Amniotic epithelial cell (primary cell): ENCODE measurements at places on chromosomes 5 and 9.
A peak's percentile ranks its signal among the peaks of the same experiment; 100 is the strongest.

DNA sequence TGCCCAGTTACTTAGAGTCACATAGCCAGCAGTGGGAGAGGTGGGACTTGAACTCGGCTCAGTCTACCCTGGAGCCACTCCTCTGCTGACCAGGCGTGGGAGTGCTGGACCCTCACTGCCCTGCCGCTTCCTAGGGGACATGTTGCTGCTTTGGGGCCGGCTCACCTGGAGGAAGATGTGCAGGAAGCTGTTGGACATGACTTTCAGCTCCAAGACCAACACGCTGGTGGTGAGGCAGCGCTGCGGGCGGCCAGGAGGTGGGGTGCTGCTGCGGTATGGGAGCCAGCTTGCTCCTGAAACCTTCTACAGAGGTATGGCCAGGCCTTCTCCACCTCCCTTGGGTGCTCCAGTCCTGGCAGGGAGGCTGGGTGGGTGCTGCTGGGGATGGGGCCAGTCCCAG is 3.4 kb upstream of the CACFD1 start:
- no peak for DNase-seq

DNA sequence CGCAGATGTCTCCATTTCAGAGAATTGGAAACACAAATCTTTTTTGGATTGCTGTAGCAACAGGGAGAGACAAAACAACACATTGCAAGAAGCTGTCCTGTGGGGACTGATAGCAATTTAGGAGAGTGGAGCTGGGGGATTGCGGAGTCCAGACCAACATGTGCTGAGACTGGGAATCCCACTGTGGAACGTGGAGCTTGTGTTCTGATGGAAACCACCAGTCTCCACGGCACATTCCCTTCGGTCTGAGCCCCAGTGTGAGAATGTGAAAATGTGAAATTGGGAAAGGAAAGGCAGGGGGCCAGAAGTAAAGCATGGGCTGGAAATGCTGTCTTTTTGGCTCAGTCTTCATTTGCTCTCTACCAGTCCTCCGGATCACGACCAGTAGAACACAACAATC is 348.8 kb upstream of the TNC start:
- no peak for DNase-seq

DNA sequence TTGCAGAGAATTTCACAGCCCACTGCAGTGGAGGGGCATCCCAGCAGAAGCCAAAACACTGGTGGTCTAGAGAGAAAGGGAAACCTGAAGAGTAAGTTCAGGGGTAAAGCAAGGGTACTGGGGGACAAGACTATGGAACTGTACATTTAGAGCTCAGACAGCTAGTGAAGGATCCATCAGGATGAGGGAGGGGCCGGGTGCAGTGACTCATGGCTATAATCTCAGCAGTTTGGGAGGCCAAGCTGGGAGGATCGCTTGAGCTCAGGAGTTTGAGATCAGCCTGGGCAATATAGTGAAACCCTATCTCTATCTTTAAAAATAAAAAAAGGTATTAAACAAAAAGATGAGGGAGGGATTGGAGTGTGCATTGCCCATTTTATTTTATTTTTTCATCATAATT is 7.8 kb upstream of the ANKH start:
- no peak for DNase-seq

- no peak for DNase-seq
Observed at GRCh38 chr5:157100140-157100679, 8.6 kb downstream of the HAVCR2 start.

DNA sequence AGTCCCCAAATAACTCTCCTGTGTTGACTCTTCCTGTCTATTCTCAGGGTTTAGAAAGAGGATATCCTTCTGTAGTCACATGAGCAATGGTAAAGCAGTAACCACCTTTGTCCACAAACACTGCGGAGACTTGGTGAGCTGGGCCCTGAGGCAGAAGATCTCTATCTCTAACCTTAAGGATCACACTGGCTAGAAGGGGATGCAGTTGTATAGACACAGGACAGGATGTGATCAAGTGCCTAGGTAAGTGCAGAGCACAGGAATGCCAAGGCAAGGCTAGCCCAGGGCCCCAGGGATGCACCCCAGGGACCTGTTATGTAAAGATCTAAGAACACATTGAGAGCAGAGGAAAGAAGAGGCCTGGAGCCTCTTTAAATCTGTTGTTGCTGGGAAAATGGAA is 610.5 kb downstream of the IRX1 start:
- no peak for DNase-seq

GRCh38 chr5:65927503-65928321 is 1.3 kb downstream of the ERBIN start:
- DNase-seq = peak; percentile 68

DNA sequence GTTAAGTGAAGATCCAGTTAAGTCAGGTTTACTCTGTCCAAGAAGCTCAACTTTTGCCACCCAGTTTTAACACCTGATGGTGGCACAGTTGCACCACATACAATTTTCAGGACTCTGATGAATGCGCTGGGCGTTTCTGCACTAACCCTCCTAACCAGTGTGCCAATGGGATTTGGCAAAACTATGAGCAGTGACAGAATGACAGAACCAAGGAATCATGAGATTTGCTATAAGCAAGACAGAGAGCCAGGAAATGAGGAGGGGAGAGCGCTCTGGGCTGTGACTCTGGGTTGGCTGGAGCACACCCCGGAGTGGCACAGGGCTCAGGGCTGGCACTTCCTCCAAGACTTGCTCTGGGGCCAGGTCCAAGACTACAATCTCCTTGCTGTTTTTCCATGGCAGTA is 84.1 kb downstream of the SH3PXD2B start:
- no peak for DNase-seq
